ENCODE measurements at places on chromosomes 11 and 22.
A peak's percentile ranks its signal among the peaks of the same experiment; 100 is the strongest.

DNA sequence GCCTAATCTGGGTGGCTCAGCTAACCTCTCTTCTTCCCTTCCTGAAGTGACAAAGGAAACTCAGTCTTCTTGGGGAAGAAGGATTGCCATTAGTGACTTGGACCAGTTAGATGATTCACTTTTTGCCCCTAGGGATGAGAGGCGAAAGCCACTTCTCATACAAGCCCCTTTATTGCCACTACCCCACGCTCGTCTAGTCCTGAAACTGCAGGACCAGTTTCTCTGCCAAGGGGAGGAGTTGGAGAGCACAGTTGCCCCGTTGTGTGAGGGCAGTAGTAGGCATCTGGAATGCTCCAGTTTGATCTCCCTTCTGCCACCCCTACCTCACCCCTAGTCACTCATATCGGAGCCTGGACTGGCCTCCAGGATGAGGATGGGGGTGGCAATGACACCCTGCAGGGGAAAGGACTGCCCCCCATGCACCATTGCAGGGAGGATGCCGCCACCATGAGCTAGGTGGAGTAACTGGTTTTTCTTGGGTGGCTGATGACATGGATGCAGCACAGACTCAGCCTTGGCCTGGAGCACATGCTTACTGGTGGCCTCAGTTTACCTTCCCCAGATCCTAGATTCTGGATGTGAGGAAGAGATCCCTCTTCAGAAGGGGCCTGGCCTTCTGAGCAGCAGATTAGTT lies 14.2 kb upstream of the UVRAG start:
- DNase-seq: no peak

GRCh38 chr11:39910087-39910486 lies 1549.4 kb downstream of the LRRC4C start:
- no peak for DNase-seq

GRCh38 chr22:48318575-48319320 lies 1508.9 kb downstream of the BRD1 start:
- no peak for DNase-seq

DNA sequence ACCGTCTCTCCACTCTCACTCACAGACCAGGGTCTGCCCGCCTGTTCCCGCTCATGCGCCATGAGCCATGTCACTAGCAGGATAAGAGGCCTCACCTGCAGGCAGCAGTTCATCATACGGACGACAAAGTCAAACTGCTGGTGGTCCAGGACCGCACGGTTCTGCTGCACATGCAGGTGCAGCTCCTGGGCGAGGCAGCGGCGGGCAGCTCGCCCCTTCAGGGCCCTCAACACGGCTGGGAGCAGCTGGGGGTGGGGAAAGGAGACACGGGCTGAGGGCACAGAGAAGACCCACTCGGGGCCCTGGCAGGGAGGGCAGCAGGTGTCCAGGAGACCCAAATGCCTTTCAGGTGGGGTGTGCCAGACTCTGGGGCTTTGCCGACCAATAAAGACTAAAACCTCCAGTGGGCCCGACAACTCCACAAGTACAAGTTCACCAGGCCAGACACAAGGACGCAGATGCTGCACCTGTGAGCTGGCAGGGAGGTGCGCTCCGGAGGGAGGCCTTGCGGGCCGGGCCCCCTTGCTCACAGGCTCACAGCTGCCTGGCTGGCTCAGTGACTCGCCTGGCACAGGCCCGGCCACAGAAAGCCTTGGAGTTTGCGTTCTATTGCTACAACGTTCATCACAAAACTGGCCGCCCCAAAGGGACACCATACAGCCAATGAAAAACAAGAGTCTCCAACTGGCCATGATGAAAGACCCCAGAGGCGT lies 11.5 kb downstream of the SBF1 start:
- no peak for DNase-seq

DNA sequence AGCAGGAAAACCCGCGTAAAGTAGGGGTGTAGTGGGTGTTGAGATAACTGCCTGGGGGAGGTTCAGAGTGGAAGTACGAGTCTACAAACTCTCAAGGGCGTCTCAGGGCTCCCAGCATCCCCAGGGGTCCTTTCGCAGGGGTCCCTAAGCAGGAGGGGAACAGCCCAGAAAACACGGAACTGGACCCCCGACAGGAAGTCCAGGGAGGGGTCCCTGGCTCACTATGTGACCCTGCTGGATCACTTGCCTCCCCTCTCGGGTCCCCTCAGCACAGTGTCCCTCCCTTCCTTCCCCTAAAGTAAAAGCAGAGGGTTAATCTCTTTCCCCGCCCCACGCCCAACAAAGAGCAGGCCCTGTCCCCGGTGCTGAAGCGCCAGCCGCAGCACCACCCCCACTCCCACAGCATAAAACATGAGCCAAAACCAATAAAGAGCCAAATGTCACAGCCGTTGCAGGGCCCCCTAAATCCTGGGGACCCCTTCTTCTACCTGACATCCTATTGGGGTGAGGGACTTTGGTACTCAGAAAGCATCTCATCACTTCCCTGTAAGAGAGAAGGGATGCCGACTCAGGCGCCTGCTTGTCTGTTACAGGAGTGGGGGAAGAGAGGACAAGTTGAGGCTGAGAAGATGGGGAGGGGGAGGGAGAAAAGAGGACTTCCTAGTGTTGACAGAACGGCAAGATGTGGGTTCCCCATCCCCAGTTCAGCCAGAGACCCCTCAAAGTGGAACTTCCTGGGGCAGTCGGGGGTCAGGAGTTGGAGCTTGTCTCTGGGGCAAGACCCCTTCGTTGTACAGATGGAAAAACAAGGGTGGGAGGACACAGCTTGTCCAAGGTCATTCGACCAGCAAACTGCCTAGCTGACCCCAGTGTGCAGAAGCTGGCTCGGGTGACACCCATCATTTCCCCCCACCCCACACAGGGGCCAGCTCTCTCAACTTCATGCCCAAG lies 1.4 kb upstream of the NEFH start:
- DNase-seq: peak; percentile 38

- no peak for DNase-seq
Observed at GRCh38 chr11:74696939-74697675, 34.1 kb downstream of the CHRDL2 start.

DNA sequence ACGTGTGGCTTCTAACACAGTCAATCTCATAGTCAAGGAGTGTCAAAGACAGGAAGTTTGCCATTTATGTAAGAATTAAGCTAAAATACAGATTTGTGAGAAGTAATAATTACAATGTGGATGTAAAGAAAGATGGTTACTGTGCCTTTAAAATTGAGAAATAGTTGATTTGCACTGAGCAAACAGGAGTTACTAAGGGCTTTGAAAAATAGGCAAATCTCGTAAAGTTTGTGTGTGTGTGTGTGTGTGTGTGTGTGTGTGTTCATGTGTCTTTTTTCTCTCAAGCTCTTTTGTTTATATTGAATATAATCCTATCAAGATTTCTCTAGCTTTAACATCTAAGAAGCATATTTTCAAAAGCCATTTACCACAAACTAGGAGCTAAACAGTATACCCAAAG lies 2284.5 kb downstream of the LRRC4C start:
- no peak for DNase-seq

GRCh38 chr22:20953668-20954500 lies 13.2 kb upstream of the AIFM3 start:
- no peak for DNase-seq

- DNase-seq: no peak
Observed at GRCh38 chr11:122186439-122187080, 70.5 kb upstream of the BLID start.

GRCh38 chr22:44363013-44363979 lies 50.5 kb upstream of the SHISAL1 start:
- no peak for DNase-seq

- DNase-seq: no peak
Observed at GRCh38 chr22:27083610-27084009, 426.2 kb downstream of the MIAT start.

DNA sequence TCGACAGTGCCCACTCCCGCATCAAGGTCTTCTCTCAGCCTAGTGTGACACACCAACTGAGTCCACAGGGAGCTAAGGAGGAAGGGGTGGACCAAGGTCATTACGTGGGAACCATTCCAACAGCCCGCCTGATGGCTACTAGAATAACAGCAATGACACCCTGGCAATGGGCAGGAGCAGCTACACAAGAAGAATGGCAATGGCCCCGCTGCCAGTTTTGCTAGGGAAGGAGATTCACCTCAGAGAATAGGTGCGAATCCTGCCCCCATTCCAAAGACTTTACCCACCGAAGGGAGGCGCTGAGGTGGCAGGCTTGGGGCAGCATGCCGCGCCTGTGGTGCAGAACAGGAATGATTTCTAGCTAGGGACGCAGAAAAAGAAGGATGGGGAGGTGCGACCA lies 9.1 kb downstream of the WT1 start:
- DNase-seq: no peak

DNA sequence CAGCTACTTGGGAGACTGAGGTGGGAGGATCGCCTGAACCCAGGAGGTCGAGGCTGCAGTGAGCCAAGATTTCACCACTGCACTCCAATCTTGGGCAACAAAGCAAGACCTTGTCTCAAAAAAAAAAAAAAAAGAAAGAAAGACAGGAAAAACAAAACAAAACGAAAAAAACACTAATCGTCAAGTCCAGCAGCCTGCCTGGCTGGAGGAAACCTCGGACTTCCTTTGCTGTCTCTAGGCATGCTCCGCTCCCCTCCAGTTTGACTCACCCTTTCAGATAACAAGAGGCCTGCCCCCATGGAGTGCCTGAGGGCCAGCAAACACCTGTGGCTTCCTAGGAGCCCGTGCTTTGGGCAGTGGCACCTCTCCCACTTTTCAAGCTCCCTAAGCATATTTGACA lies 28.8 kb upstream of the CHKA start:
- no peak for DNase-seq

- no peak for DNase-seq
Observed at GRCh38 chr22:25663654-25664053, 78.3 kb upstream of the MYO18B start.

DNA sequence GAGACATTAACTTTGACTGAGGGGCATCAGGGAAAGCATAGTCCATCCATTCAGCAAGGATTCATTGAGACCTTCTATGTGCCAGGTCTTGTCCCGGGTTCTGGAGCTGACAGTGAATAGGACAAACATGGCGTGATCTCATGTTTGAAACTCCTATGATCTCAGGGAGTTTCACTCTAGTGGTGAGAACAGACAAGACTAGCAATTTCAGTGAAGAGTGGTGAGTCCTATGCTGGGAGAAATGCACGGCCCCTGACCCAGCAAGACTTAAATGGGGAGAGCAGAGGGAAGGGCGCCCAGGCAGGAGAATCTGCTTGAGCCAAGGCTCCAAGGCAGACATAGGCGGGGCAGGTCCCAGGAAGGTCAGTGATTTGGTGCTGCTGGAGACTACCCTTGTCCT lies 155.7 kb downstream of the CEP164 start:
- no peak for DNase-seq

GRCh38 chr11:9210922-9211320 lies 54.2 kb downstream of the DENND5A start:
- DNase-seq: no peak

DNA sequence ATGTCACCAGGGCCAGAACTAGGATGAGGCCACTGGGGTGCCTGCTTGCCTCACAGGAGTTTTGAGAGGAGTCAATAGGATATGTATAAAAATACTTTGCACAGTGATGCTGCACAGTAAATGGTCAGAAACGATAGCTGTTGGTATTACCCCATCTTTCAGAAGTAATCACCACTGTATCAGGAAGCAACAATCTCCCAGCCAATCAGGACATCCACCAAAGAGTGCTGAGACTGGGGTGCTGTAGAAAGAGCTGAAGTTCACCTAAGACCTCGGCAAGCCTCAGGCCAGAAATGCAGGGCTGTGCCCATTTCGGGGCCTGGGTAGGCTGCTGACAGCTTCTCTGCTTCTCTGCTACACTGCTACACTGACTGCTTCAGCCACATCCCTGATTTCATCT lies 17.4 kb downstream of the LMO2 start:
- DNase-seq: no peak

DNA sequence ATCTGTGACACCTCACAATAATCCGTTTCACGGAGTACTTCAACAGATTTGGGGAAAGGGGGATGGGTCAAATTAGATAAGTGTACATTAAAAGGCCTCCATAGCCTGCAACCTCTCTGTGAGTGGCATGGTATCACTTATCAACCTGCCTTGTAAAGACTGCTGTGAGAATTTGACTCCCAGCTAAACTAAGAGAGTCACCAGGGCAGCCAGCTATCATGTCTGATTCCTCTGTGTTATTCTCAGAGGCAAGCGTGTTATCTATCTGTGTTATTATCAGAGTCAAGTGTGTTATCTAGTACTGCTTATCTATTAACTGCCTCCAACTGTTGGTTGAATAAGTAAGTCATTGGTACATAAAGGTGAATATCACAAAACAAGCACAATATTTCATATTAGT lies 4.1 kb upstream of the FAM83F start:
- no peak for DNase-seq

GRCh38 chr11:530960-531831 lies 4.2 kb downstream of the HRAS start:
- no peak for DNase-seq

GRCh38 chr11:123195188-123196059 lies at the start of gene CLMP:
TSS of gene CLMP (minus strand) at chr11:123195248. CDS start at chr11:123194940, 308 bp downstream.
- DNase-seq: no peak

DNA sequence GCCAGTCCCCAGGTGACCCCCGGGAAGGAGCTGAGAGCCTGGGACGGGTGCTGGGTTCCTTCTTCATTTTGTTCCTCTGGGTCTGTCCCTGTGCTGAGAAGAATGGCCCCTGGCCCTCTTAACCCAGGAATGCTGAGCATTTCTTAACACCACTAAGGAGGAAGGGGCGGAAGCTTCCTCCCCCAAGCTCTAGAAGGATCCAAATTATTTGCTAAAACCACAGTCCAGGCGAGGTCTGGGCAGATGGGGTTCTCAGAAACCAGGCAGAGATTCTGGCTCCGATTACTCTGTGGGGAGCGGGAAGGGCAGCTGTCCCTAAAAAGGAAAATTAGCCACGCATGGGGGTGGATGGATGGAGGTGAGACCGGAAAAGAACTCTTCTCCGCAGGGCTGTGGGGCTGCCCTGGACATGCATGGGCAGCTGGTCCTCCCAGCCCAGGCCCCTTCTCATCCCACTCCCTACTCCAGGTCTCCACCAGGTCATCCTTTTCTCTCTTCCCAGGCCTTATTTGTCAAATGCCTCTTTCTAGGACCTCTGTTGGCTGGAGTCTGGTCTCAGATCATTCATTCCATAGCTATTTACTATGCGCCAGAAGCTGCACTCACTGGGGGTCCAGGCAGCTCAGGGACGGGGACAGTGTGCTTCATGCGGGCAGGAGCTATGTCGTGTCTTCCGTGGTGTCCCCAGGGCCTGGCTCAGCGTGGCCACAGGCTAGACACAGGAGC lies 45.0 kb upstream of the MYH9 start:
- no peak for DNase-seq

DNA sequence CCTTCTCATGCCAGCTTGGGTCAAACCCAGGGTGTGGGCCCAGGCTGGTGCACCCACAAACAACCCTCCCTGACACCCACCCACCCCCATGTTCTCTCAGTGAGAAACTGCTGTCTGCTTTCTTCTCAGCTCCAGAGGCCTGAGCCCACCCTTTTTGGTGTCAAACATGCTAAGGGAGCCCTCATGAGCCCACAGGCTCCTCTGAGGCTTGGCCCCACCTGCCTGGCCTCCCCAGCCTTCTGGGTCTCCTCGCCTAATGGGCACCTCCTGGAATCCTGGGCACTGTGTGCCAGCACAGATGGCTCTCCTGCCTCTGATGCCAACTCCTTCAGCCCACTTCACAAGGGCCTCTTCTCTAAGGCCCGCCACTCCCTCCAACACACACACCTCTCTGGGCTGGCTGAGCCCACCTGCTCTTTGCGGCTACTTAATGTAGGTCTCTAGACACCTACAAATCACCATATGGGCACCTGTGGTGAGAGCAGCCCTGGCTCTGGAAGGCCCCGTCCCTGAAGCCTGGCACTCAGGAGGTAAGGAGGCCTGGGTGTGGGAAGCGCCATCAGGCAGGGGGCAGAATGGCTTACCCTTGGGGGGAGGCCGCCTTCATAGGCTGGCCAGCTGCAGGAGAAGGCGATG lies 4.4 kb downstream of the NAGA start:
- no peak for DNase-seq

- DNase-seq: peak; percentile 31
Observed at GRCh38 chr11:78417175-78417887, at the start of gene GAB2. TSS of gene GAB2 (minus strand) at chr11:78417820. CDS start at chr11:78417720, 100 bp downstream.
